ENCODE measurements at places on chromosomes 5 and 9. TPM values are rescaled to one million over a fixed set of nuclear protein-coding genes. Genes with fewer than 3 reads are reported as not detected.

The TMEM252 gene
- total RNA-seq = not detected

The DNM1 gene
- total RNA-seq = 31.9 TPM

The GDNF gene
- total RNA-seq = not detected

The TEX48 gene
- total RNA-seq = not detected

The LHX3 gene
- not detected for total RNA-seq

The ANKRD34B gene
- not detected for total RNA-seq

The PTGDS gene
- total RNA-seq = 68.3 TPM

The LTC4S gene
- 91.7 TPM for total RNA-seq

The ABLIM3 gene
- total RNA-seq = 25.8 TPM

The POU4F3 gene
- total RNA-seq = not detected

The GZMA gene
- not detected for total RNA-seq

The ESM1 gene
- total RNA-seq = not detected

The SLCO6A1 gene
- not detected for total RNA-seq

The HRH2 gene
- 7.5 TPM for total RNA-seq

The GRM6 gene
- total RNA-seq = not detected

The PCDHB12 gene
- total RNA-seq = 19.7 TPM

The KCNV2 gene
- not detected for total RNA-seq

The TCF7 gene
- 12.1 TPM for total RNA-seq

The NUDT12 gene
- 6.3 TPM for total RNA-seq

The TSSK1B gene
- total RNA-seq = not detected

The YIPF5 gene
- total RNA-seq = 31.0 TPM

The C9 gene
- 0.96 TPM for total RNA-seq

Data from ascending aorta (tissue), 2 donors.